Kidney epithelial cell (primary cell): ENCODE measurements at places on chromosomes 16 and 17. TPM values are rescaled to one million over a fixed set of nuclear protein-coding genes. Genes with fewer than 3 reads are reported as not detected.

DNA sequence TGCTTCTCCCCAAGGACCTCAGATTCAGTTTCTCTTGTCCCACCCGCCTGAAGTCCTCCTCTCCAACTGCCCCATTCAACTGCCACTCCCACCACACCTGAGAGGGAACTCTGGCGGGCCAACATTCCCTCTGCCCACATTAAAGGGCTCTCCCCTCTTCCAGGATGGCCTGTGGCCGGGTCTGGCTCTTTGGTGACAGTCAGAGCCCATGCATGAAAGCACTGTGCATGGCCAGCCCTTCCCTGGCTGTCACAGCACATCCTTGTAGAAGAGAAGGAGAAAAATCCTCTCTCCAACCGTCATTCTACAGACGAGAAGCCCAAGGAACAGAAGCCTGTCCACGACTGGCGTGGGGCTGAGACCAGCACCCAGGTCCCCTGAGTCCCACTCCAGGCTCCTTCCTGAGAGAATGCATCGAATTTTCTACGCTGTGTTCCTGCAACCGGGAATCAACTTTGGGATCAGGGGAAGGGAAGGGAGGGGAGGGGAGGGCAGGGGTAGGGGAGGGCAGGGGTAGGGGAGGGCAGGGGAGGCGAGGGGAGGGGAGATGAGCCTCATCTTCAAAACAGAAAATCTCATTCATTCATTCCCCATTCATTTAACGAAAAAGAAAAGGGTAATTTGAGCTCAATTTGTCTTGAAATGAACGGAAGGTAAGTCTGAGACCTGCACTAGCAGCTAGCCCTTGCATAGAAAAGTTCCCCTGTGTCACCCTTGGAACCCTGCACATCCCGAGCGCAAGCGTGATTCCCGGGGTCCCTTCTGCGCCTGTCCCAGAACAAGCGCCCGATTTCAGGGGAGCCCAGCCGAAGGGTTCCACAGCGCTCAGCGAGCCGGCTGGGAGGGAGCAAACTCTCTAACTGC is at the start of gene ABCC12:
Gene ABCC12, minus strand, starts transcription at position 68 of the 864 bp plus-strand sequence. CDS start 9,569 bp downstream, outside the sequence.
- no peak for DNase-seq

DNA sequence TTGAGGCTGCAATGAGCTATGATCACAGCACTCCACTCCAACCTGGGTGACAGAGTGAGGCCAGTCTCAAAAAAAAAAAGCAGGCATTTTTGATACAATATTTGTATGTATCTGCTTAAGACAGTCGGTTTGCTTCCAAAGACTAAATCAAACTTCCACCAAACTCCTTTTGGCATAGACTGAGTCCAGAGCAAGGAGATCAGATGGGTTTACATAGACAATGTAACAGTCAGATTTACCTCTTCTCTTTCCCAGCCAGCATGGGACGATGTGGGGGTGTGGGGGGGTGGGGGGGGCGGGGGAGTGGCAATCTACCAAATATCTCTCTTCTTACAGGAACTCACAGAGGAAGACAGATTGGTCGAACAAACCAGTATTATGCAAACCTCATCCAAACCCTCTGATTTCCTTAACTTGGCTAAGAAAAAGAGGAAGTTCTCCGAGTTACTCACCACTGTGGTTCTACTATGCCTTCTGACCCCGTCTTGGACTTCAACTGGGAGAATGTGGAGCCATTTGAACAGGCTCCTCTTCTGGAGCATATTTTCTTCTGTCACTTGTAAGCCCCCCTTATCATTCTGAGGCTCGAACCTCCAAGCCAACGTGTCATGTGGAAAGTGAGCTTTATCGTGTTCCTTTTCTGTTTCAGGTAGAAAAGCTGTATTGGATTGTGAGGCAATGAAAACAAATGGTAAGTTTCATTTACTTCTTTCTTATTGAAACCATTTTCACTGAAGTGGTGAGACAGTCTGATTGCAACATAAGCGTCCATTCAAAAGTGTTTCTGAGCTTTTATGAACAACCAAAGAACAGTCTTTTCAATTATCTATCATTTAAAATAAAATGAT is at the start of gene MILR1:
Gene MILR1, plus strand, starts transcription at position 451 of the 848 bp plus-strand sequence. Its CDS starts 54 bp downstream, at position 505.
- DNase-seq = no peak

DNA sequence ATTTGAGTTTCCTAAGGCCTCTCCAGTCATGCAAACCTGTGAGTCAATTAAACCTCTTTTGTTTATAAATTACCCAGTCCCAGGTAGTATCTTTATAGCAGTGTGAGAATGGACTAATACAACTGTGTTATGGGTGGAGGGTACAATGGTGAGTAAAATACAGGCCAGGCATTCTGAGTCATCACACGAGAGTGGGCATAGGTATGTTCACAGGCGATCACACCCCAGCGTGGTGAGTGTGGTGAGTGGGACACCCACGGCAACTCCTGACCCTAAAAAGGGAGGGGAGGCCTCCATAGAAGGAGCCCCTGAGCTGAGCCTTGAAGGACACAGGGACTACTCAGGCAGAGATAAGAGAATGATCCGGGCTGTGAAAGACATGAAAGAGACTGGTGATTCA is 22.6 kb upstream of the MAPT start:
- no peak for DNase-seq

DNA sequence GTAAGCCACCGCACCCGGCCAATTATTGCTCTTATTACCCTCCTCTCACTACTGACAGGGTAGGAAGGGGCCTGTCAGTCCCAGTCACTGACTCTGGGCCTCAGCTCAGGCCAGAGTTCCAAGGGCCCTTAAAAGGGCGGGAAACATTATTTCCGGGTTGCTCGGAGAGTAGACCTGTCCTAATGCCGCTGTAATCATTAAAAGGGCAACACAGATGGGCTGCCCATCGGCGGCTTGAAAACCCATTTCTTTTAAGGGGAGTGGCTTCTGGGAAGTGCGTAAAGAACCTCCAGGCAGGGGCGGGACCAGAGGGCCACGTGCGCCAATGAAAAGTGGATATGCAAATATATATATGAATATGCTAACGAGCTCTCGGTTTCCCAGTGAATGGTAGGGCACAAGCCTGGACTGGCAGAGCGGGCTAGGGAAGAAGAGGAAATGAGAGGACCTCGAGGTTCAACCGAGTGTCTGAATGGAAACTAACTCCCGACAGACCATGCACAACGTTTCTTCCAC is 26.6 kb downstream of the PIPOX start:
- DNase-seq = no peak

GRCh38 chr16:74700116-74700437 is 585 bp downstream of the MLKL start:
- DNase-seq = no peak

GRCh38 chr16:66001432-66001831 is 365.1 kb upstream of the CDH5 start:
- DNase-seq = no peak

GRCh38 chr16:50941681-50942080 is 199.8 kb downstream of the CYLD start:
- DNase-seq = no peak

GRCh38 chr17:34758316-34758715 is 178.9 kb downstream of the TMEM132E start:
- no peak for DNase-seq

DNA sequence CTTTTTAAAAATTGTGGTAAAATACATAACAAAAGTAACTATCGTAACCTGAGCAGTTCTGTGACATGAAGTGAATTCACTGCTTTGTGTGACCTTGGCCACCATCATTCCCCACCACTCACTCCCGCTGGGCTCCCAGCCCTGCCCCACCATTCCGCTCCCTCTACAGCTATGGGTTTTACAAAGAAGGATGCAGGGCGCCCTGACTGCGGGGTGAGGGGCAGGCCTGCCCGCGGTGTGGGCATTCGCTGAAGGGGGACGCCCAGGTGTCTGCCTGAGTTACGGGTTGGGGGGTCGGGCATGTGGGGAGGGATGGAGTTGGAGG is at the start of gene CEMP1:
Gene CEMP1, minus strand, starts transcription at position 38 of the 325 bp plus-strand sequence. CDS start 335 bp downstream, outside the sequence.
- no peak for DNase-seq

DNA sequence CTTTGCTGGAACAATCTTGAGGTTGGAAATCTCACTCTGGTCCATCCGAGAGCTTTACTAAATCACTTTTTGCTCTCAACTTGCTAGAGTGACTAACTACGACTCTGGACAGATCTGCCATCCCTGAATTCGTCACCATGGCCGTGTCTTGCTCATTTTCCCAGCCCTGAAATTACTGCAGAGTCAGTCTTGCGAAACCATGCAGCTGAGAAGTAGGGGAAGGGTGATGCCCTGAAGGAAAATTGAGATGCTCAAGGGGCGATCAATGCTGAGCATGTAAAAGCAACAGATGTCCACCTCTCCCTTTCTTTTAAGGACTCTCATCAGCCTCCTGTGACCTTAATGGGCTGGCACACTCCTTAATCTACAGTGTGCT is 18.8 kb downstream of the PCTP start:
- DNase-seq = no peak

GRCh38 chr17:48037036-48037837 is at the start of gene COPZ2:
TSS of gene COPZ2 (minus strand) at chr17:48037797. CDS start at chr17:48037777, 20 bp downstream.
- DNase-seq = no peak

- no peak for DNase-seq
These were observed 7.6 kb downstream of the SCPEP1 start for GRCh38 chr17:56985371-56986162.

- DNase-seq = no peak
These were observed 41.5 kb downstream of the CYB5B start for GRCh38 chr16:69465881-69466280.

DNA sequence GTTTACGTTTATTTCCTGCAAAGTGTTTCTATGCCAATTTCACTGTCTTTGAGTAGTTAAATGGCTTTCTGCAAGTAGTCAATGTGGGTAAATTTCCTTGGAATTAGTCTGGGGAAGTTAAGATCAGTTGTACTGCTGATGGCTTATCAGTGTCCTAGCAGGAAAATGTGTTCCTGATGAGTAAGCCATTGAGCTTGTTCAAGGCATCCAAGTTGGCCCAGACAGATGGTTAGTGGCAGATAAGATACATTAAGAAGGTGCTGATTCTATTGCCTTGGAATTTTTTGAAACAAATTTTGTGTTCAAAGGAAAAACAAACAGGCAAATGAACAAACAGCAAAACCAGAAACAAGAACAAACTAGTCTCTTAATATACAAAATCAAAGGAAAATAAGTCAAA is 258.4 kb downstream of the MAP2K6 start:
- peak; percentile 41 for DNase-seq

- no peak for DNase-seq
These were observed 376 bp upstream of the STAC2 start for GRCh38 chr17:39225959-39226683.

GRCh38 chr17:64327201-64327930 is 63.3 kb downstream of the PECAM1 start:
- no peak for DNase-seq

- no peak for DNase-seq
These were observed 2.7 kb downstream of the MNT start for GRCh38 chr17:2398182-2398581.

GRCh38 chr17:14089179-14089578 is 19.9 kb downstream of the COX10 start:
- no peak for DNase-seq

GRCh38 chr17:35748341-35748841 is 4.6 kb downstream of the GAS2L2 start:
- DNase-seq = no peak

DNA sequence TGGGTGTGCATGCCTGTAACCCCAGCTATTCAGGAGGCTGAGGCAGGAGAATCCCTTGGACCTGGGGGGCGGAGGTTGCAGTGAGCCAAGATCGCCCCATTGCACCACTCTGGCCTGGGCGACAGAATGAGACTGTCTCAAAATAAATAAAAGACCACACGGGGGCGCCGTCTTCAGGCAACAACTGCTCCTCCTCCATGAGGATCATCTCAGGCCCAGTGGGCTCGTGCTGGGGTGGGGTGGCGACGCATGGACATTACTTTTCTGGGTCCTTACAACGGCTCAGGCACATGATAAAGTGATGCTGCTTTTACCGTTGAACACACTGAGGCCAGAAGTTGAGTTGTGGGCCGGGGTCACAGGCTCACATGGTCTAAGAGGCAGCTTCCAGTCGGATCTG is 56.2 kb downstream of the PRMT7 start:
- no peak for DNase-seq

GRCh38 chr16:57331355-57331754 is 27.2 kb upstream of the CCL22 start:
- no peak for DNase-seq

ATAD5 gene
- total RNA-seq = 2.8 and 3.8 TPM in 2 replicates

CDRT15 gene
- not detected in 2 replicates for total RNA-seq

ST6GALNAC2 gene
- 9.9 and 13.6 TPM in 2 replicates for total RNA-seq

CSH2 gene
- not detected in 2 replicates for total RNA-seq

KIF19 gene
- not detected in 2 replicates for total RNA-seq

AIPL1 gene
- not detected in 2 replicates for total RNA-seq

ENPP7 gene
- total RNA-seq = not detected in 2 replicates

SLC6A2 gene
- total RNA-seq = not detected in 2 replicates

PRR11 gene
- 7.4 and 8.1 TPM in 2 replicates for total RNA-seq

SALL1 gene
- total RNA-seq = 12.3 and 14.8 TPM in 2 replicates
